ENCODE measurements at places on chromosomes 6 and 20.

DNA sequence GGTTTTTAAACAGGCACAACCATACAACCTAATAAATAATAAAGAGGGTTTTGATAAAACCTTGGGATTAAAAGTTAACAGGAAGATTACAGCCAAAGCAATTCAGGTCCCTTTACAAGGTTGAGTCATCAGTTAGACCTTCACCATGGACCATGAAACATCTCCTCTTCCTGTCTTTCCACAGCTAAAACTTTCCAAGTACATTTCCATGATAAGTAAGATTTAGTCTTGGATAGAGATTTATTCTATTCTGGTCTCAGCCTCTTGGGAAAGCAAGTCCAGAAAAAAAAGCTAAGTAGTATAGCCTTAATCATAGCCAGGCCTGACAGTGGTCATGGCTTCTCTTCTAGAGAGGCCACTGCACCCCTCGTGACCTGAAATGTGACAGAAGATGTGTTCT is 2.9 kb upstream of the PRSS35 start:
- DNase-seq, result peak; percentile 5

DNA sequence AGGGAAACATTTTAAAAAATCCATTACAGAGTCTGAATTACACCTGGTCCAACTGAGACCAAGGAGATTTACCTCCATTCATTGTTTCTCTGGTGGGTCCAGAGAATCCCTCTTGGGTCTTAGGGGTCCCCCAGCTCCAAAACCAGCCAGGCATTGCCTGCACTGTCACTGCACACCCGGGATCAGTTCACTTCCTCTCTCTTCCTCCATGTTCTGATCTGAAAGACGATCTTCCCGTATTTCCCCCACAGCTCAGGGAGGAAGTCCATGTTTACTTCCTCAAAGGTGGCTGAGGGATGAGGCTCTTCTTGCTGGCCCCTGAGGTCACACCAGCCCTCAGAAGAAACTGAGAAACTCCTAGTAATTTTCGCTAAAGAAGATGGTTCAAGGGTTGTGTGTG is 159.7 kb downstream of the BMP7 start:
- DNase-seq, result no peak

DNA sequence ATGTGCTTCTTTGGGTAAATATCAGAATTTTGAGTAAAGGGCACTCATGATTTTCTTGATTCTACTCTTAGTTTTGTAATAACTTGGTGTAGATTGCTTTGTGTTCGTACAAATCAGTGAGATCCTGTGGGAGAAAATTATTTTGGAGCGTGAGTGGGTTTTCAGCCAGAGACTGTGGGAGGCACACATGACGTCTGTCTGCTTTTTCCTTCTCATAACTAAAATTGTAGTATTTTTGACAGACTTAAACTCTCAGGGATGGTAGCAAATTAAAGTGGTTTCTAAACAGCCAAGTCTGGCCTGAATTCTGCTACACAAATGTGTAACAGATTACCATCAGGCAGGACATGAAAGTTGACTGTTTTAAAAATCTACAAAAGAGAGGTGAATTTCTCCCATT is 222.6 kb downstream of the OTOR start:
- DNase-seq, result no peak

GRCh38 chr20:56815796-56816195 is 186.7 kb downstream of the TFAP2C start:
- no peak for DNase-seq

DNA sequence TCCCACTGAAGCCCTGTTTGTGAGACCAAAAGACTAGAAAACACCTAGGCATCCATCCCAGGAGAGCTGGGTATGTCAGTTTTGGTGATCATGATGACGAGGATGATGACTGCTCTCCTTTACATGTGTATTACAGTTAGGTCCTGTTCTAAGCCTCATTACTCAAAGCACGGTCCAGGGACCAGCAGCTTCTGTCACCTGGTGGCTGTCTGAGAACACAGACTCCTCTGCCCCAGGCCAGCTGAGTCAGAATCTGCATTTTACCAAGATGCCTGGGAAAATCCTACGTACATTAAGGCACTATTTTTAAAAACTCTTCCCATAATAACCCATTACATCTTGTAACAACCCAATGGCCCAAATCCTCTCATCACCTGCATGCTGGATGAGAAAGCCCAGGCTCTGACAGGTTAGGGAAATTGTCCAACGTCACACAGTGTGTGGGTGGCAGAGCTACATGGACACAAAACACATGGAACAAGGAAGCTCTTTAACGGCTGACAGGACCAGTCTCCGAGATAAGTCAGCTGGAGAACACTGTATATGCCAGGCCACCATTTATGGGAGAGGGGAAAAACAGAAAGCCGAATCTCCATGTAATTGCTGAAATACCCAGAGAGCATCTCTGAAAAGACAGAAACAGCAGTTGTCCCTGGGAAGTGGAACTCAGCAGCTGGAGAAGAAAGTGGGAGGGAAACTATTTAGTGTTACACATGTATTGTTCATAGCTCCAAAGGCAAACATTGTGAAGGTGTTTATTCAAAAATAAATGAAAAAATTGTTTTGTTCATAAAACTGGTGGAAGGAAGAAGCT is 65.4 kb downstream of the BMP7 start:
- DNase-seq, result no peak

GRCh38 chr6:121492536-121492935 is 57.1 kb downstream of the GJA1 start:
- no peak for DNase-seq

- DNase-seq, result peak; percentile 46
Observed at GRCh38 chr6:121828146-121828886, 392.9 kb downstream of the GJA1 start.

DNA sequence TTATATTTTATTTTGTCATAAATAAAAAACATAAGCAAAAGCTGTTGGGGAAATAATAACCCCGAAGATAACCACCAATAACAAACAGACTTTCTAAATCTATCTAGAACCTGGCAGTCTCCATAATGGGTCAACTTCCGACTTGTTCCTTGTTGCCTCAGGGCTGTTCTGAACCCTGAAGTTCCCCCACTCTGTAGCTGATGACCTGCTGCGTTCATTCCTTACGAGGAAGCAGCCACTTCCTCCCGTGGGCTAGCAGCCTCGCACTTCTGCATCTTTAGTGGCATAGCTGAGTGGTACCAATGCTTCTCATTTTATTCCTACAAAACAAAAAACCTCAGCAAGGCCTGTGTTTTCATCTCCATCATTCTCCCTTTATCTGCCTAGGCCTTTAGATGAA is 103.0 kb downstream of the PLEKHG1 start:
- no peak for DNase-seq

- DNase-seq, result no peak
Observed at GRCh38 chr20:53343448-53343847, 250.2 kb downstream of the ZNF217 start.

GRCh38 chr20:62143957-62144825 is 622 bp downstream of the SS18L1 start:
- peak; percentile 52 for DNase-seq

DNA sequence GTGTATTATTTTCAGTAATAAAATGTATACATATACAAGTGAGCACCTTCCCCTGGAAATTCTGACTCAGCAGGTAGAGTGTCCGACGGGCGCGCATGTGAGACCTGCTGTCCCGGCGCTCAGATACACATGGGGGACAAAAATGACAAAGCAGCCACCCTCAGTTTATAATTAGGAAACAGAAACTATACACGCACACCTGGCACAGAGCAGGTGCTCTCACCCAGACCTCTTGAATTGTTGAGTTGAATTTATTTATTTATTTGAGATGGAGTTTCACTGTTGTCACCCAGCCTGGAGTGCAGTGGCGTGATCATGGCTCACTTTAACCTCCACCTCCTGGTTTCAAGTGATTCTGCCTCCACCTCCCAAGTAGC is 180.4 kb downstream of the ZDHHC14 start:
- DNase-seq, result no peak

DNA sequence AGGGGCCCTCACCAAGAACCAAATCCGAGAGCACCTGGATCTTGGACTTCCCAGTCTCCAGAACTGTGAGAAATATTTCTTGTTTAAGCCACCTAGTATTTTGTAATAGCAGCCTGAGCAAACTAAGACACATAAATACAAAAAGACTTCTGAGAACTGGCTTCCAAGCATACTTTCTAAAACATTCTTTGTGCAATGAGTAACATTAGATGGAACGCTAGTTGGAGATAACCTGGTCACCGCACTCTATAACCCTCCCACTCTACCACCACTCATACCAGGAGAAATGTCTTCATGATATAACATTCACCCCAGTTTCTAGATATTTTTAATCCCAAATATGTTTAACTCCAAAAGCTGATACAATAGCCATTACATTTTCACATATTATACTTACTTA is 169.5 kb upstream of the THEMIS start:
- peak; percentile 28 for DNase-seq

- peak; percentile 57 for DNase-seq
Observed at GRCh38 chr20:48783533-48784272, 44.1 kb downstream of the PREX1 start.

- no peak for DNase-seq
Observed at GRCh38 chr20:3239867-3240775, 1.1 kb upstream of the SLC4A11 start.

DNA sequence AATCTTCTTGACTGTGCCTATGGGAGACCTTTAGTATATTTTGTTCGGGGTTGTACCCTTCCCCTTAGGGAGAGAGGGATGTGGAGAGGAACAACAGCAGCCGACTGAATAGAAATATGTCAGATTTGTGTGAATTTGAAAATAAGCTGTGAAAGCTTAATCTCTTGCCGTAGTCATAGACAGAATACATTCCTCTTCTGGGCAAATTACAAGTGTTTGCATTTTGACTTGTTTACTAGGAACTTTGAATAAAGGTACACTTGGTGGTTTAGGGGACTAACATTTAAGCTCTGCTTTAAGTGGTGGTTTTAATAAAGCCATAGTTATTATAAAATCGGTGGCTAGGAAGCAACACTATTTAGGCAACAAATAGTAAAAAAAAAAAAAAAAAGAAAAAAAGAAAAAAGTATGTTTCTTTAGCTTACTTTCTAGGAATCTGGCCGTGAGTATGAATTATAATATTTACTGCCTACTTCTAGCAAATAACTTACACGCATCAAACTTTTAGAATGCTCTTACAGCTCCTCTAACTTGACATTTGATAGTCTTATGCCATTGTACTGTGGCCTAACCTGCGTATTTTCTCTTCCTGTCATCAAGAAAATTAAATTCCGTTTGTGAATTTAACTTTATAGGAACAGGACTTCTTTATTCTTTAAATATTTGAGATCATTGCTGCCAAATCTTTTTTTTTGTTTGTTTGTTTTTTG is 65.1 kb downstream of the ZBTB2 start:
- DNase-seq, result no peak

DNA sequence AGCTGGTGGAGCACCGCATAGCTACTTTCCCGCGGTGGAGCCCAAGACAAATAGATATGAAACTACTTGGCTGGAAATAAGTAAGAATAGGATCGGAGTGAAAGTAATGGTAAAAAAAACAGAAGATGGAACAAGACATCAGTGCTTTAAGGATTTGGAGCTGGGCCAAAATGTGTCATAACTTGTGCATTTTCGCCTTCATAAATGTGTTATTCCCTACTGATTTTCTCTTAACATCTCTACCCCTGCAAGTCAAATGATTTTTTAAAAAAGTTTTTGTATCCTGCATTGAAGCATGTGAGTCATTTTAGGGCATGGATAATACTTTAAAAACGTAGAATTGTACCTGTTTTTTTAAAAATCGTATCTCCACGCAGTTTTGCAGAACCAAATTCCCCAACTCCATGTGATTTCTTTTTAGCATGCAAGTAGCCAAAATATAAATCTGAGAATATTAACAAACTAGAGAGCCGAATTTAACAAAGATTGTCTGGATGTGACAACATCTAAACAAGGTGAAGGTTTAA is 882 bp upstream of the FAM184A start:
- DNase-seq, result peak; percentile 75

Measured in fibroblast of skin of scalp (primary cell).